Mammary epithelial cell (primary cell): ENCODE measurements at places on chromosomes 11 and 22. TPM values are rescaled to one million over a fixed set of nuclear protein-coding genes. Genes with fewer than 3 reads are reported as not detected.

Gene HBB
- not detected for total RNA-seq

Gene MCM5
- total RNA-seq = 24.5 and 72.5 TPM in 2 replicates

Gene MYBPC3
- not detected in 2 replicates for total RNA-seq

Gene IRAG1
- 2.0 TPM for total RNA-seq

Gene RTN4RL2
- total RNA-seq = 0.31 and 0.61 TPM in 2 replicates

Gene RAB3IL1
- 1.4 and 4.1 TPM in 2 replicates for total RNA-seq

Gene IGLL1
- total RNA-seq = not detected

Gene SCT
- not detected in 2 replicates for total RNA-seq

Gene HTR3A
- total RNA-seq = not detected

Gene IL18
- 1.7 and 2.2 TPM in 2 replicates for total RNA-seq

Gene RFPL3
- total RNA-seq = not detected

Gene TSKU
- 41.3 TPM for total RNA-seq

Gene RCOR2
- total RNA-seq = 0.17 TPM

Gene CNGA4
- total RNA-seq = 0.35 and 0.38 TPM in 2 replicates

Gene CALCB
- 0.99 and 1.3 TPM in 2 replicates for total RNA-seq

Gene THOC5
- total RNA-seq = 46.3 TPM

Gene SLCO2B1
- total RNA-seq = not detected

Gene IFITM2
- total RNA-seq = 14.6 and 29.1 TPM in 2 replicates

Gene ENTHD1
- total RNA-seq = not detected

Gene CASP5
- not detected in 2 replicates for total RNA-seq

Gene SLC7A4
- total RNA-seq = 1.7 TPM

Gene GPHA2
- not detected in 2 replicates for total RNA-seq

Gene FGF3
- not detected for total RNA-seq
